ENCODE measurements at places on chromosomes 2 and 18. TPM values are rescaled to one million over a fixed set of nuclear protein-coding genes. Genes with fewer than 3 reads are reported as not detected.

The VSNL1 gene
- not detected for total RNA-seq

The ATP9B gene
- 28.2 TPM for total RNA-seq

The UGT1A1 gene
- not detected for total RNA-seq

The SCN1A gene
- total RNA-seq: not detected

The RHOB gene
- 190 TPM for total RNA-seq

The GLI2 gene
- total RNA-seq: 15.1 TPM

The RAB6D gene
- not detected for total RNA-seq

The DLX2 gene
- not detected for total RNA-seq

The KATNAL2 gene
- 0.65 TPM for total RNA-seq
